ENCODE measurements at places on chromosomes 1 and 21.

DNA sequence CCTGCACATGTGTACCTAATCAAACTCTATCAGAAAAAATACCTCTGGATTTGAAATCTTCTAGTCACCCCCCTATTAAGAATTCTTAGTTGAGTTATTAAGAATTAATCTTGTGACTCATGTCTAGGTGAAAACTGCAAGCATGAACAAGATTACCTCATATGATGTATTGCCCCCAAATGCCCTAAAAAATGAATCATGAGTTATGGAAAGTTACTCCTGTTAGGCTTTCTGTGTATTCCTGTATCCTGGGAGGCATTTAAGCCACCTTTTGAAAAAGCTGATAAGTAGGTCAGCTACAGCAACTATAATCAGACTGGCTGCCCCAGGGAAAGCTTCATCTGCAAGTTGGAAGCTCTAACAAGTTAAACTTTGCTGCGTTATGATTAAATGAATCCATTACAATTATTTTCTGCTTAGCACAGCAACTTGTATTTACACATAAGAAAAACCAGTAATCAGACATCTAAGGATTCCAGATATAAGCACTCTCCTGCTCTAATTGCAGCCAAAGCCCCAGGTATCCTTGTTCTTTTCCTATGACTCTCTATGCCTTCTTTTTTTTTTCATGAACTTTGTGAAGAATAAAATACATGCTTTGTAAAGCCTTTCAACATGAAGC lies 147.7 kb downstream of the NTPCR start:
- DNase-seq: no peak

DNA sequence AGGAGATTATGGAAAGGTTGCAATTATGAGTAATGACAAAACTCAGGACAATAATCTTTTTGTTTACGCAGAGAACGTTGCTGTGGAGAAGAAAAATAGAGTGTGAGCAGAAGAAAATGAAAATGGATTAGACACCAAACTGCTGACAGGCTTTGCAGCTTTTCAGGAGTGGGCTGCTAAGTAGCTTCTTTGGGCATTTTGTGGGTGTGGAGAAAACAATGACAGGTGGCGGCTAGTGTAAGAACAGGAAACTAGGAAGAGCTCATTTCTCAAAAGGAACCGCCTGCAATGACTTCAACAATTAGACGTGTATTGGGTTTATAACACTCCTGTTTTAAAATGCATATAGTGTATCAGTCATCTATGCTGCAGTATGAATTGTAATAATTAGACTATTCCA lies 18.3 kb upstream of the PALMD start:
- no peak for DNase-seq

DNA sequence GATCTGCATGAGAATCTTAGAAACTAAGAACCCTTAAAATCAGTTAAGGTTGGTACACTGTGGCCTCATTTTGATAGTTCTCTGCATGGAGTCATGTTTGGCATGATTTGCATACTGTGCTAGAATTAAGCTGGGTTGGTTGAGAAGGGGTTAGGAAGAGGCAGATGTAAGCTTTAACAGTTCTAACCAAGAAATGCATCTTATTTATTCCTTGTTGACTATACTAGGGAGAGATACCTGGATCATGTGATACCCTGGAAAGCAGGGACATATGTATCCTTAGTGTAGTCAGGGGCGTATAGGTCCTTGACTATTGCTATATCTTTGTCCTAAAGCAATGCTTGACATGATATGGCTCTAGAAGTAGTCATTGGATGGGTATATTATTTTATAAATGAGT lies 41.0 kb downstream of the CDC42 start:
- DNase-seq: no peak

DNA sequence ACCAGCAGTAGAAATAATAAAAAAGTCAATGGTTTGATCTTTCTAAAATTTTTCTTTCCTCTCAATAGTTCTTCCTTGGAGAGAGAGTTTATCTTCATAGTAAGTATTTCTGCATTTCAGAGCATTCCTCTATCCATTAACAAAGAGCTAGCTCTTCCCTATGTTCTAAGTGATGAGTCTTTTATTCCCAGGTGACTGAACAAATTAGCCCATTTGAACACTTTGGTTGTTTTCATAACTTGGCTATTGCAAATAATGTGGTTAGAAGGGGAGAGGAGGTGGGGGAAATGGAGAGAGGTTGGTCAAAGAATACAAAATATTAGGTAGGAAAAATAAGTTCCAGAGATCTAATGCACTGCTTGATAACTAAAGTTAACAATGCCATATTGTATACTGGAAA lies 598.9 kb downstream of the KCNT2 start:
- DNase-seq: no peak

GRCh38 chr1:206793620-206794019 lies 21.3 kb upstream of the IL10 start:
- DNase-seq: no peak

Data from adrenal gland (tissue), 19 donors.